DND-41 (cell line): ENCODE measurements at places on chromosomes 4 and X.

GRCh38 chrX:9682861-9683260 lies 82.8 kb downstream of the GPR143 start:
- no peaks in the 10 kb centered on the region for H3K27me3 ChIP-seq
- no peak overlapping the region for H3K4me3 ChIP-seq
- H3K27ac ChIP-seq, result no peak overlapping the region
- H3K36me3 ChIP-seq, result no peaks in the 10 kb centered on the region
- H3K4me1 ChIP-seq, result no peaks in the 10 kb centered on the region

DNA sequence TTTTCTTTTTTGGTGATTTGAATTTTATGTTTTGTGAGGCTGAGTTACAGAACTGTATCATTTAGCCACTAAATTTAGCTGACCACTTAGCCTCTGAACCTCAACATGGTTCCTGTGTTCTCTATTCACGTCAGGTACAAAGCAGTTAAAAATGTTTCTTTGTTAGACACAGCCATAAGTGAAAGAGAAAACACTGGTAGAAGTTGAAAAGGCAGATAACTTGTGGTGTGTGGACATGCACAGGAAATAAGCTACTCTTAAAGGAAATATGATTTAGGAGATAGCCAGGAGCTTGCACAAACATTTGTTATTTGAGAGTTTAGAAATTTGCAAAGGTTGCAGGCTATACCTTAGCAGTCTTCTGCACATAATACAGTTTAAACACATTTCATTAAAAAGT lies 171.0 kb upstream of the RPS6KA3 start:
- H3K36me3 ChIP-seq, result no peaks in the 10 kb centered on the region
- peaks cover 25% of the 10 kb centered on the region for H3K4me1 ChIP-seq
- no peak for DNase-seq

- DNase-seq, result no peak
- H3K27ac ChIP-seq, result no peak overlapping the region
- H3K4me3 ChIP-seq, result no peak overlapping the region
- H3K4me1 ChIP-seq, result no peaks in the 10 kb centered on the region
- no peaks in the 10 kb centered on the region for H3K27me3 ChIP-seq
- no peaks in the 10 kb centered on the region for H3K36me3 ChIP-seq
Observed at GRCh38 chr4:17327591-17327990, 184.3 kb downstream of the QDPR start.

DNA sequence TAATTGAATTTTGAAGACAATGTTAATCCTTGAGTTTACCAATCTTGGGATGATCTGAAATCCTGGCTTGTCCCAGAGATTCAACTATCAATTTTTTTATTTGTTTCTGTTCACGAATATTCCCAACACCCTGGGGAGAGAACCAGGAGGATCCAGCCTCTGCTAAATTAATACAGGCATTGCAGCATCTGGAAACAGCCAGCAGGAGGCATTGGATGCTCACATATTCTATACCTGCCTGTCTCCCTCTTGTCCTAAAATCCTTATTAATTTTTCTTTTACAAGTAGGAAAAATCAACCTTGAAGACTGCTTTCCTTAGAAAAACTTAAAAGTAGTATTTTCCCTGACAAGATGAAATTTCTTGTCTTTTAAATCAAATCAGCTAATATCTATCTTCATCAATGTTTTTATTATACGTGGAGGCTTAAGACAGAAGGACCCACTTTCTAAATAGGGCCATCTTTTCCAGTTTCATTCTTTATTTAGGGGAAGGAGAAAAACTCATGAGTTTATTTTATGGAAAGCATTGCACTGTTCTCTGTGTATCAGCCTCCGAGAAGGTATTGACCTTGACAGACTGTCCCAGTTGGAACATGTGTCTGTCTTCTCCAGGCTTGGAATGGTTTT lies 102.4 kb downstream of the CLNK start:
- no peaks in the 10 kb centered on the region for H3K36me3 ChIP-seq
- no peaks in the 10 kb centered on the region for H3K27me3 ChIP-seq
- no peak overlapping the region for H3K27ac ChIP-seq
- H3K4me1 ChIP-seq, result peaks cover 20% of the 10 kb centered on the region
- H3K4me3 ChIP-seq, result no peak overlapping the region
